ENCODE measurements at places on chromosomes 6 and 20.

GRCh38 chr6:20404641-20405032, 3.0 kb downstream of the E2F3 start:
- DNase-seq: peak; percentile 41

GRCh38 chr6:40290816-40291215, 296.3 kb downstream of the LRFN2 start:
- DNase-seq: no peak

DNA sequence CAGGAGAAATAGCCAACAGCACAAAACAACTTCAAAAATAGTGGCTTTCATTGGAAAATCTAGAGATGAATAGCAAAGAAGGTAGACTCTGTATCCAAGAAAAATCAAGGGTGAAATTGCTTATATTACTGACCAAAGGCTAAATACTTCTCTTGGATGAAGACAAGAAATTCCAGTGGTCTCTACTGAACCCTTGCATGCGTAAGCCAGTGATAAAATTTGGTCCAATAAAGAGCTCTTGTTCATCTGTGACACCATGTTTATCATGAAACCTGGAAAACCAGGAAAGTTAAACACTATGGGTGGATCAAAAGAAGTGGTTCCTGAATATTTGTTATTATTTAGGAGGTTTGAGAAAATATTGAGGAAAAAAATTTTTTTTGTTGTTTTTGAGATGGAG, 25.6 kb upstream of the SASH1 start:
- DNase-seq: no peak

GRCh38 chr6:878179-878578, 185.2 kb upstream of the EXOC2 start:
- DNase-seq: no peak

GRCh38 chr6:27502508-27503435, 29.9 kb upstream of the ZNF184 start:
- DNase-seq: peak; percentile 20

DNA sequence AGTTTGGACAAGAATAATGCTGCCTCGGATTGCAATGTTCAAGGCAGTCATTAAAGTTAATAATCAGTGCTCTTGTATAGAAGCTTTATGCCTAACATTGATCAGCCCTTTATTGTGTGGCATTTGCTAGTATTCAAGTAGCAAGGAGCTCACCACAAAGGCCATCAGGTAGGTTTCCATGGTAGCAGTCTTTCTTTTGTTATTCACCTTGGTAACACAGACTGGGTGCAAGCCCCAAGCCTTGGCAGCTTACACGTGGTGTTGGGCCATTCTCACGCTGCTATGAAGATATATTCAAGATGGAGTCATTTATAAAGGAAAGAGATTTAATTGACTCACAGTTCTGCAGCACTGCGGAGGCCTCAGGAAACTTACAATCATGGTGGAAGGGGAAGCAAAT, 149.3 kb downstream of the ADAT2 start:
- no peak for DNase-seq

DNA sequence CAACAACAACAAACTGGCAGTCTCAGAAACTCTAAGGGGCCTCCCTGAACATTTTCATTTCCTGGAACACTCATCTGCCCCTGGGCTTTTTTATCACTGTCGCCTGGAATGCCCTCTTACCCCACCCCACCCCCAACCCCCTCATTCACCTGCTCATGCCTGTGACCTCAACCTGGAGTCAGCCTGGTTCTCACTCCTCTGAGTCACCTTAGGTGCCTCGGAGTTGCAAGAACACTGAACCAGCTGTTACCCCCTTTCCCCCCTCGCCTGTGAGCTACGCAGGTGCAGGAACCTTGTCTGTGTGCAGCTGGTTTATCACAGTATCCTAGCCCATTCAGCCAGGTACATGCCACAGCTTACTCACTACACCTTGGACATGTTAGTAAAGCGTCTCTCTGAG, 12.8 kb upstream of the SNAI1 start:
- DNase-seq: no peak

DNA sequence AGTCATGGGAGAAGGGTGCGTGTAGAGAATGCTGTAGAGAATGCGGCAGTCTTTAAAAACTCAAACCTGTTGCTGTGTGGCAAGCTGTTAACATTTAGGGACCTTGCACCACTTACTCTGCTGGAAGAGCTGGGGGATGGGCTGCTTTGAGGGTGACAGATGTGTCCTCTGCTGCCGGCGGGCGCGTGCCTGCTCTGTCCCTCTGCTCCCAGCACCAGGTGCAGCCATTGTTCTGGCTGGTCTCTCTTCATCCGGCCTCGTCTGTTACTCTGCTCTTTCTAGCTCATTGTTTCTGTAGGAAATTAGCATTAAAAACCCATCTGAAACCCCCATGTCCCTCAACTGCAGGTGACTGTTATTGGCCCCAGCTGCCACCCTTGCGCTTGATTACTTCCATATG, 78.5 kb downstream of the CBFA2T2 start:
- DNase-seq: no peak
